Ovary (tissue), 10 donors: ENCODE measurements at places on chromosomes 2 and 18. TPM values are rescaled to one million over a fixed set of nuclear protein-coding genes. Genes with fewer than 3 reads are reported as not detected.

- no peaks in the 10 kb centered on the region for H3K27me3 ChIP-seq
- peaks cover 2% of the 10 kb centered on the region for H3K4me1 ChIP-seq
- DNase-seq = peak; percentile 78
Observed at GRCh38 chr2:43611987-43612894, 16.4 kb upstream of the THADA start.

- H3K36me3 ChIP-seq = no peaks in the 10 kb centered on the region
- H3K4me1 ChIP-seq = peaks cover 4% of the 10 kb centered on the region
- no peak for DNase-seq
- H3K4me3 ChIP-seq = no peak overlapping the region
Observed at GRCh38 chr2:216830346-216830745, 29.5 kb downstream of the TNP1 start.

DNA sequence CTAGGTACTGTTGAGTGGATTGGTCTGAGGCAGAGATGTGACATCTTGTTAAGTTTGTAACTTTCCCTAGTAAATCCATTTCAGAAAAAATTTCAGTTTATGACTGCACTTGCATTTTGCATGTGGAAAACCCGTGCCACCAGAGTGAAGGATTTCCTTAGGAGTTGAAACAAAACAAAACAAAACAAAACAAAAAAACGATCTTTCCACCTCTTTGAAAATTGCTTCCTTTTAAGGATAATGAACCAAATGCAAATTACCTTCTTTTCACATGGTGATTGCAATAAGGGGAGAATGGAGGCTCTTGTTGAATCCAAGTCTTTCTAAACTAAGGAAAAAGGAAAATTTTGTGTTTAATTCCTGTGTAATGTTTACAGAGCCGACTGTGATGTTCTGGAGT is 43.2 kb downstream of the PHLPP1 start:
- no peaks in the 10 kb centered on the region for H3K36me3 ChIP-seq
- DNase-seq = no peak
- H3K4me1 ChIP-seq = no peaks in the 10 kb centered on the region
- H3K27ac ChIP-seq = no peak overlapping the region

- H3K36me3 ChIP-seq = no peaks in the 10 kb centered on the region
- H3K27me3 ChIP-seq = no peaks in the 10 kb centered on the region
- no peak overlapping the region for H3K4me3 ChIP-seq
- DNase-seq = no peak
- H3K27ac ChIP-seq = no peak overlapping the region
- no peaks in the 10 kb centered on the region for H3K4me1 ChIP-seq
Observed at GRCh38 chr2:28915939-28916338, 21.5 kb downstream of the WDR43 start.

- DNase-seq = no peak
- no peaks in the 10 kb centered on the region for H3K27me3 ChIP-seq
- H3K36me3 ChIP-seq = no peaks in the 10 kb centered on the region
- H3K4me1 ChIP-seq = no peaks in the 10 kb centered on the region
- no peak overlapping the region for H3K27ac ChIP-seq
Observed at GRCh38 chr18:6719098-6719846, 10.2 kb upstream of the ARHGAP28 start.

DNA sequence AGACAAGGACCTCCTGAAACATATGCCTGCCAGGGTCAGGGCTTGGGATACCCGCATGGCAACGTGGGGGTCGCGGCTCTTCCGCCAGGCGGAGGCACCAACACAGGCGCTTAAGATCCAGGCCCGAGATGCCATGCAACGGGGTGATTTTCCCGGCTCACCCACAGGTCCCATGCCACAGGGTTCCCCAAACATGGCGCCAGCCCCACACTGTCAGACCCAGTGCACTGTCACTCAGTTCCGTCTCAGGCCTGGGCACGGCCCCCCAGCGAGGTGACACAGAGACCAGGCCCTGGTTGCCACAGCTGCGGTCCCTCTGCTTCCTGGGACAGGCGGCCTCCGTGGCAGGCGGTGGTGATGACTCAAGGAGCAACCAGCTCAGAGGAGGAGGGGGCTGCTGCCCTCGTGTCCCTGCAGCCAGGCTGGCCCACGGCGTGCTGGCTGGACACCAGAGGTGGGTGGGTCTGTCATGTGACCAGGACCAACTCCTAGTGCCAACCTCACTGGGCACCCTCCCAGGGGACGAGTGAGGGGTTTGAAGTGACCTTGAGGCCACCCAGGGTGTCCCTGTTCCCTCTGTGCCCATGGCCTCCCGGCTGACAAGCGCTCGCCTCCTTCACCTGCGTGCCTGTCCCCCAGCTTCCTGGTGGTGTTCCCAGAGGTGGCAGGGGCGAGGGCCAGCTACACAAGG is 4.9 kb downstream of the PDCD1 start:
- peak; percentile 27 for DNase-seq
- H3K4me3 ChIP-seq = no peak overlapping the region
- H3K4me1 ChIP-seq = no peaks in the 10 kb centered on the region
- no peak overlapping the region for H3K27ac ChIP-seq
- H3K36me3 ChIP-seq = no peaks in the 10 kb centered on the region
- H3K27me3 ChIP-seq = no peaks in the 10 kb centered on the region

DNA sequence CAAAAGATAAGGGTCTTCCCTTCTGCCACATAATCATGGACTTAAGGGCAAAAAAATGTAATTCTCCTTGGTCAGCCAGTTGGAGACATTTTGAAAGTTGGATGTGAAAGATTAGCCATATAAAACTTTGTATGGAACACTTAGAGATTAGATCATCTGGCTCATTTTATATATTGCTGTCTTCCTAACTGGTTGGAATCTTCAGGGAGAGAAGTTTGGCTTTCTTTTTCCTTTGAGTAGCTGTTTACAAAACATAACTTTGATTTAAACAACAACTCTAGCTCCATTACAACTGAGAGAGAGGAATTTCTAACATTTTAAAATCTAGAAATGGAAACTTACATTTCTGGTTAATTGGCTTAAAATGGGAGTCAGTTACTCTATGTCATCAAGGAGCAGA is 132.7 kb downstream of the RDH14 start:
- no peaks in the 10 kb centered on the region for H3K27me3 ChIP-seq
- no peaks in the 10 kb centered on the region for H3K4me1 ChIP-seq
- no peak for DNase-seq
- H3K4me3 ChIP-seq = no peak overlapping the region

DNA sequence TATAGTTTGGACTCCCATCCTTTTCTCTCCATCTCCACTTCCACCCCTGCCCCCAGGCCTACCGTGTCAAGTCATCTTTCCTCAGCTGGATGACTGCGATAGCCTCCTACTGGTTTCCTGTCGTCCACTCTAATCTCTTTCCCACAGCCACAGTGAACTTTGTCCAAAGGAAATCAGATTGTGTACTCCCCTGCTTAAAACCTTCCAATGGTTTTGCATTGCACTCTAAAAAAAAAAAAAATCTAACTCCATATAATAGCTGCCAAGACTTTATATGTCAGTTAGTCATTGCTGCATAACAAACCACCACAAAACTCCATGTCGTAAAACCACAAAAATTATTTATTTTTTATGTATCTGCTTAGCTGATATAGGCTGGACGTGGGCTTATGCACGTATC is 160.2 kb upstream of the CCDC68 start:
- H3K36me3 ChIP-seq = no peaks in the 10 kb centered on the region
- H3K4me1 ChIP-seq = peaks cover 1% of the 10 kb centered on the region
- H3K4me3 ChIP-seq = no peak overlapping the region
- no peak for DNase-seq
- no peaks in the 10 kb centered on the region for H3K27me3 ChIP-seq

GRCh38 chr2:209209943-209210342 is 213.9 kb upstream of the MAP2 start:
- no peak for DNase-seq
- H3K4me1 ChIP-seq = no peaks in the 10 kb centered on the region
- H3K36me3 ChIP-seq = no peaks in the 10 kb centered on the region

DNA sequence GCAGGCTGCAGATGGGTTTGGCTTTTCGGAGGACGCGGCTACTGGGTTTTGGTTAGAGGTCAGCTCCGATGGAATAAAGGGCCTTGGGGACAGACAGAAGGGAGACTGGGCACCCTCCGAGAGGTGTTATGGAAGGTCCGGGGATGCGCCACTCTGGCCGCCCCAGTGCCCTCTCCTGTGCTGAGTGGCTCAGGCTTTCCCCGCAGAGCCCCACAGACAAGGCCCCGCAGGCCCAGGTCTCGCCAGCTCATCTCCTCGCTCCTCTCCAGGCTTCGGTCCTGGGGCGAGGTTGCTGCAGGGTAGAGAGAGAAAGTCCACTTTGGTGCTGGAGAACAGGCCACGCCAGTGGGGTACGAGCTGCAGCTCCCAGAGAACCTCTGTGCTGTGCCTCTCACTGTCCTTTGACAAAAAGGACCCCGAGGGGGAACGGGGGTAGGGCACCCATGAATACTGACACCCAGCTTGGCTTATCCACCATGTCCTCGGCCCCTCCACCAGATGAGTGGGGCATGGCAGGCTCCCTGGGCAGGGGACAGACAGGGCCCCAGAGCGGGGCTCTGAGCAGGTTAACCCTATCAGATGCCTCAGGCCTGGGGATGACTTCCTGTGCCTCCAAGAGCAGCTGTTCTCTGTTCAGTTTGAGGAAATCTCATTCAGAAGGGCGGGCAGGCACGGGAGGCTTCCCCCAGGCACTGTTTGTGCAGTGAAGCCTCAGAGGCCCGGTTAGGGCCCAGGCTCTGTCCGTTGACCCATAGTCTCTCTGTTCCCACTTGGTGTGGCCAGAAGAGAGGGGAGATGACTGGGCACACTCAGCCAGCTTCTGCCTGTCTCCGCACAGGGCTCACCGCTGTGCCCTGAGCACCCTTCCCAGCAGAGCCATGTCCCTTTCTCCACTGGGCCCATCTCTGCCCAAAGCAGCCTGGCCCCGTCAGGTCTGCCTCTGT is 15.7 kb upstream of the CNNM3 start:
- no peak overlapping the region for H3K27ac ChIP-seq
- H3K36me3 ChIP-seq = no peaks in the 10 kb centered on the region
- no peak for DNase-seq
- no peaks in the 10 kb centered on the region for H3K4me1 ChIP-seq
- no peaks in the 10 kb centered on the region for H3K27me3 ChIP-seq

GRCh38 chr2:232980683-232981082 is 32.4 kb downstream of the NGEF start:
- H3K36me3 ChIP-seq = no peaks in the 10 kb centered on the region
- no peak overlapping the region for H3K4me3 ChIP-seq
- no peak overlapping the region for H3K27ac ChIP-seq
- H3K4me1 ChIP-seq = no peaks in the 10 kb centered on the region
- no peaks in the 10 kb centered on the region for H3K27me3 ChIP-seq

GRCh38 chr2:138373993-138374408 is 127.6 kb upstream of the SPOPL start:
- H3K4me3 ChIP-seq = no peak overlapping the region
- no peak for DNase-seq
- no peaks in the 10 kb centered on the region for H3K36me3 ChIP-seq
- no peak overlapping the region for H3K27ac ChIP-seq
- no peaks in the 10 kb centered on the region for H3K4me1 ChIP-seq
- no peaks in the 10 kb centered on the region for H3K27me3 ChIP-seq

- H3K4me3 ChIP-seq = no peak overlapping the region
- H3K27ac ChIP-seq = no peak overlapping the region
- peaks cover 6% of the 10 kb centered on the region for H3K4me1 ChIP-seq
- no peaks in the 10 kb centered on the region for H3K27me3 ChIP-seq
Observed at GRCh38 chr2:158487419-158487818, 30.7 kb downstream of the PKP4 start.

DNA sequence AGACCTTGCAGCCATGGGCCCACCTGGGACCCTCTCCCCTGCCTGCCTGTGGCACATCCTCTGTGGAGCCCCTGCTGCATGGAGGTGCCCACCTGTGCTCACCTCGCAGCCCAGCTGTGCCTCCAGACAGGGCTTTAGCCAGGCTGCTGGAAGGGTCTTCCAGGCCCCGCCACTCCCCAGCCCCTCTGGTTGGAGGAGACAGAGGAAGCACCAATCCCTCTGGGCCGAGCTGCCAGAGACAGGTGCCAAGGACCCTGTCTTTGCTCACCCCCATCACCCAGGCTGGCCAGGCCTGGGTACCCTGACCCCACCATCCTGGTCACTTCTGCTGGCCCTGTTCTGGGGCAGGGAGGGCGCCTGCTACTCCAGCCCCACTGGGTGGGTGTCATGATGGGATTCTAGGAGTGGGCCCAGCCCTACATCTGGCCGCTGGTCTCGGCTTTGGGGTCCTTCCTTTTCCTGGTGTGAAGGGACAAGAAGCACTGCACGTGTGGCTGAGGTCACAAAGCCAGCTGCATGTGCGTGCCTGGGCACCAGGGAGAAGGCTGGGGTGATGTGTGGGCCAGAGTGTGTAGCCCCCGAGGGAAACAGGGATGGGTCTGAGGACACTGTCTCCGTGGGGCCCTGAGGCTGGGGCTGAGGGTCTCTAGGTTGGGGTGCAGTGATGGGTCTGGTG is 9.3 kb upstream of the NEU4 start:
- H3K27me3 ChIP-seq = no peaks in the 10 kb centered on the region
- DNase-seq = peak; percentile 8
- H3K36me3 ChIP-seq = no peaks in the 10 kb centered on the region
- peaks cover 2% of the 10 kb centered on the region for H3K4me1 ChIP-seq
- H3K27ac ChIP-seq = no peak overlapping the region

GRCh38 chr18:59814891-59815290 is 84.9 kb upstream of the PMAIP1 start:
- DNase-seq = no peak
- no peak overlapping the region for H3K4me3 ChIP-seq
- no peaks in the 10 kb centered on the region for H3K4me1 ChIP-seq

- DNase-seq = no peak
- no peak overlapping the region for H3K27ac ChIP-seq
- no peaks in the 10 kb centered on the region for H3K4me1 ChIP-seq
- H3K36me3 ChIP-seq = no peaks in the 10 kb centered on the region
Observed at GRCh38 chr2:203225423-203226039, 13.3 kb upstream of the CYP20A1 start.

DNA sequence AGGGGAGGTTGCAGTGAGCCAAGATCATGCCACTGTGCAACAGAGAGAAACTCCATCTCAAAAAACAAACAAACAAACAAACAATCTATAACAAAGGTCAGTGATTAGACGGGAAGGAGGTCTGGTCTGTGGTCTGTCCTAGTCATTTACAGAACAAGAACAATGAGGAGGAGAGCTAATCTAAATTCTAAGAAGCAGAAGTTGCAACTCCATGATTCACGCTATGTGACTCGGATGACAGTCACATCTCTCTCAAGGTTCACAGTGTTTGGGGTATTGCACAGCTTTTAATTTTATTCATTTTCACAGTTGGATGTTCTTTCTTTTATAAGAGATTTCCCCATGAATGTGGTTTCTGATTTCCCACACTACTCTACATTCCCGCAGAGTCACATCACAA is 218.7 kb upstream of the PIEZO2 start:
- H3K27me3 ChIP-seq = no peaks in the 10 kb centered on the region
- DNase-seq = no peak
- H3K4me3 ChIP-seq = no peak overlapping the region
- peaks cover 1% of the 10 kb centered on the region for H3K4me1 ChIP-seq
- H3K27ac ChIP-seq = no peak overlapping the region

Gene LRRFIP1
- total RNA-seq = 54.2 TPM

Gene CYP27A1
- 43.2 TPM for total RNA-seq

Gene C2orf66
- total RNA-seq = not detected

Gene COL4A4
- 2.0 TPM for total RNA-seq

Gene FAM228A
- total RNA-seq = 1.1 TPM

Gene LDLRAD4
- total RNA-seq = 10.5 TPM

Gene PNKD
- 51.3 TPM for total RNA-seq
